ENCODE measurements at places on chromosomes 13 and 19.

GRCh38 chr19:10230173-10230860, 814 bp downstream of the S1PR2 start:
- H3K4me1 ChIP-seq, result peaks cover 20% of the 10 kb centered on the region
- H3K27me3 ChIP-seq, result no peaks in the 10 kb centered on the region
- no peaks in the 10 kb centered on the region for H3K36me3 ChIP-seq

GRCh38 chr13:43472339-43472738, 314.4 kb downstream of the ENOX1 start:
- no peak overlapping the region for H3K27ac ChIP-seq
- H3K36me3 ChIP-seq, result no peaks in the 10 kb centered on the region
- H3K27me3 ChIP-seq, result no peaks in the 10 kb centered on the region

GRCh38 chr13:103030776-103031175, 35.4 kb downstream of the SLC10A2 start:
- no peak overlapping the region for H3K4me3 ChIP-seq
- DNase-seq, result no peak
- H3K4me1 ChIP-seq, result no peaks in the 10 kb centered on the region
- H3K27ac ChIP-seq, result no peak overlapping the region
- H3K36me3 ChIP-seq, result no peaks in the 10 kb centered on the region
- H3K27me3 ChIP-seq, result no peaks in the 10 kb centered on the region

GRCh38 chr13:47085346-47085745, 188.5 kb upstream of the HTR2A start:
- no peaks in the 10 kb centered on the region for H3K4me1 ChIP-seq
- H3K36me3 ChIP-seq, result no peaks in the 10 kb centered on the region
- H3K27ac ChIP-seq, result no peak overlapping the region
- DNase-seq, result no peak

GRCh38 chr19:55146078-55146704, 2.8 kb downstream of the TNNT1 start:
- no peak for DNase-seq
- H3K27me3 ChIP-seq, result peaks cover 38% of the 10 kb centered on the region
- H3K4me3 ChIP-seq, result no peak overlapping the region
- H3K4me1 ChIP-seq, result peaks cover 8% of the 10 kb centered on the region
- no peak overlapping the region for H3K27ac ChIP-seq

GRCh38 chr13:32305646-32306045, 9.5 kb downstream of the ZAR1L start:
- no peak overlapping the region for H3K4me3 ChIP-seq
- no peaks in the 10 kb centered on the region for H3K4me1 ChIP-seq
- no peaks in the 10 kb centered on the region for H3K36me3 ChIP-seq
- H3K27ac ChIP-seq, result no peak overlapping the region

GRCh38 chr19:31555634-31556215, 206.5 kb upstream of the TSHZ3 start:
- no peaks in the 10 kb centered on the region for H3K27me3 ChIP-seq
- H3K27ac ChIP-seq, result no peak overlapping the region
- H3K4me3 ChIP-seq, result no peak overlapping the region

- no peaks in the 10 kb centered on the region for H3K36me3 ChIP-seq
- H3K27me3 ChIP-seq, result no peaks in the 10 kb centered on the region
- H3K27ac ChIP-seq, result no peak overlapping the region
- H3K4me3 ChIP-seq, result no peak overlapping the region
- no peaks in the 10 kb centered on the region for H3K4me1 ChIP-seq
These were observed 402.2 kb upstream of the ZNF507 start for GRCh38 chr19:31943191-31943661.

Data from effector memory CD4-positive, alpha-beta T cell (primary cell).